GM23248 (cell line): ENCODE measurements at places on chromosomes 2 and 18.

DNA sequence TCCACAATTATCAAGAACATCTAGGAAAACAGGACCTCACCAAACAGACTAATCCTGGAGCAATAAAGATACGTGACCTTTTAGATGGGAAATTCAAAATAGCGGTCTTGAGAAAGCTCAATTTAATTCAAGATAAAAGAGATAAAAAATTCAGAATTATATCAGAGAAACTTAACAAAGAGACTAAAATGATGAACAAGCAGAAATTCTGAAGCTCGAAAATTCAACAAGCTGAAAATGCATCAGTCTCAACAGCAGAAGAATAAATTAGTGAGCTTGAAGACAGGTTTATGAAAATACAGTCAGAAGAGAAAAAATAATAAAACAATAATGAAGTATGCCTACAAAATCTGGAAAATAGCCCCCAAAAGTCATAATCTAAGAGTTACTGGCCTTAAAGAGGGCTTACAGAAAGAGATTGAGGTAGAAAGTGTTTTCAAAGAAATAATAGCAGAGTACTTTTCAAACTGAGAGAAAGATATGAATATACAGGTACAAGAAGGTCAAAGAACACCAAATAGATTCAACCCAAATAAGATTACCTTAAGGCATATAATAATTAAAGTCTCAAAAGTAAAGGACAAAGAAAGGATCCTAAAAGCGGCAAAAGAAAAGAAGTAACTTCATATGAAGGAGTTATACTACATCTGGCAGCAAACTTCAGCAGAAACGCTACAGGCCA, 13.2 kb downstream of the ORC4 start:
- DNase-seq, result no peak
- H3K27me3 ChIP-seq, result no peaks in the 10 kb centered on the region
- no peak overlapping the region for H3K4me3 ChIP-seq
- peaks cover 8% of the 10 kb centered on the region; the same call in 1 of the 2 replicates for H3K36me3 ChIP-seq
- H3K27ac ChIP-seq, result no peak overlapping the region
- no peaks in the 10 kb centered on the region for H3K4me1 ChIP-seq

DNA sequence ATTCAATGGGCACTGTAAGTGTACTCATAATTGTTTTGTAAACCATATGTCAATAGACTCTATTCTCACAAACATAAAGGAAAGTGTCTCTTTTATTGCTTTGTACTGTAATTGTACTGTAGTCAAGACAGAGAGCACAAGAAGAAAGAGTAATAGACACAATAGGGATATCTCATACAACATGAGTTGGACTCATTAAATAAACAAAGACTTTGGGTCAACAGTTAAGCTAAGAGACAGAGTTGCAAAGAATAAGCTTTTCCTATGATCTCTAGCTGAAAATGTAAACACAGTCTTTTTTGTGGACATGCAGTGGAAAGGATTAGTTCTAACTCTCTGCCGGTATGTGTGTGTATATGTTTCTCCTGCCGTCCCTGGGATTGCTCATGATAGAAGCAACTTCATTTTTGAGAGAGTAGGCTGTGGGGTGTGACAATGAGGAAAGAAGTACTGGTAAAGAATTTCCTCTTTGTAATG, 13.9 kb upstream of the KYNU start:
- H3K36me3 ChIP-seq, result no peaks in the 10 kb centered on the region
- peak; percentile 18 for DNase-seq
- H3K4me3 ChIP-seq, result no peak overlapping the region
- H3K27me3 ChIP-seq, result no peaks in the 10 kb centered on the region

DNA sequence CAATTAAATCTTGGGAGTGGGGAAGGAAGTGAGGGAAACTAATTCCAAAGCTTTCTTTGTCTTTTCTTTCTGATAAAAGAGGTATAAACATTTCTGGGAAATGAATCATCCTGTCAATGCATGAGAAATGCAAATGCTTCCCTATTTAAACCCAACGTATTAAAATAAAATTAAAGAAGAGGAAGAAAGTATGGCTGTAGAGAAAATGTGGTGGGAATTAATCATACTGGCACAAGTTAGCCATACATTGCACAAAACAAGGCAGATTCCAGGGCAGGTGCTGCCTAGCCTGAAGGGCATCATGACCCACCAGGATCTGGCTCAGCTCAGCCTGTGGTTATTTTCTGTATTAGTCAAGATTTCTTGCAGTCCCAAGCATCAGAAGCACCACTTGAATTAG, 338.0 kb downstream of the NYAP2 start:
- peak; percentile 46 for DNase-seq
- H3K4me3 ChIP-seq, result no peak overlapping the region
- no peak overlapping the region for H3K27ac ChIP-seq
- H3K4me1 ChIP-seq, result peaks cover 30% of the 10 kb centered on the region
- H3K36me3 ChIP-seq, result no peaks in the 10 kb centered on the region
- no peaks in the 10 kb centered on the region for H3K27me3 ChIP-seq

DNA sequence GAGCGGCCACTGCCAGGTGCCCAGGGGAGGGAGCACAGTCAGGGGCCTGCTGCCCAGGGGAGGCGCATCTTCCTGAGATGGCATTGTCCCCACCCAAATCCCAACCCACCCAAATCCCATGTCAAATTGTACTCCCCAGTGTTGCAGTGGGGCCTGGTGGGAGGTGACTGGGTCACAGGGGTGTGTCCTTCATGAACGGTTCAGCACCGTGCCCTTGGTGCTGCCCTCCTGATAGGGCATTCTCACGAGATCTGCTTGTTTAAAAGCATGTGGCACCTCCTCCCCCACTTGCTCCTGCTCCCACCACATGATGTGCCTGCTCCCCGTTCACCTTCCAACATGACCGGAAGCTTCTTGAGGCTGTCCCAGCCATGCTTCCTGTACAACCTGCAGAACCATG, 27.6 kb downstream of the ANKMY1 start:
- DNase-seq, result no peak
- H3K36me3 ChIP-seq, result peaks cover 10% of the 10 kb centered on the region
- no peaks in the 10 kb centered on the region for H3K4me1 ChIP-seq
- no peaks in the 10 kb centered on the region for H3K27me3 ChIP-seq
- no peak overlapping the region for H3K4me3 ChIP-seq
- H3K27ac ChIP-seq, result no peak overlapping the region

DNA sequence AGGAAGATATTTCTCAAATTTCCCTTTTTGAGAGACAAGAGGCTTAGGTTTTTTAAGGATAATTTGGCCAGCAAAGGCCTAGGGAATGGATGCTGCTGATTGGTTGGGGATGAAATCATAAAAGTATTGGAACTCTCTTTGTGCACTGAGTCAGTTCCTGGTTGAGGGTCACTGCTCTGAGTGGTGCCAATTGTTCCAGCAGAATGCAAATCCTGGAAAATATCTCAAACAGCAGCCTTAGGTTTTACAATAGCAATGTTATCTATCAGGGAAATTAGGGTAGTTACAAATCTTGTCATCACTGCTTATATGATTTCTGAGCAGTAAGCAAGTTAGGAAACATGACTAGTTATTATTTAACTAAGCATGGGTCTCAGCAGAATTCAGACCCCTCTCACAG, 96.2 kb downstream of the RAD51AP2 start:
- no peak overlapping the region for H3K4me3 ChIP-seq
- H3K27me3 ChIP-seq, result no peaks in the 10 kb centered on the region
- H3K36me3 ChIP-seq, result no peaks in the 10 kb centered on the region

DNA sequence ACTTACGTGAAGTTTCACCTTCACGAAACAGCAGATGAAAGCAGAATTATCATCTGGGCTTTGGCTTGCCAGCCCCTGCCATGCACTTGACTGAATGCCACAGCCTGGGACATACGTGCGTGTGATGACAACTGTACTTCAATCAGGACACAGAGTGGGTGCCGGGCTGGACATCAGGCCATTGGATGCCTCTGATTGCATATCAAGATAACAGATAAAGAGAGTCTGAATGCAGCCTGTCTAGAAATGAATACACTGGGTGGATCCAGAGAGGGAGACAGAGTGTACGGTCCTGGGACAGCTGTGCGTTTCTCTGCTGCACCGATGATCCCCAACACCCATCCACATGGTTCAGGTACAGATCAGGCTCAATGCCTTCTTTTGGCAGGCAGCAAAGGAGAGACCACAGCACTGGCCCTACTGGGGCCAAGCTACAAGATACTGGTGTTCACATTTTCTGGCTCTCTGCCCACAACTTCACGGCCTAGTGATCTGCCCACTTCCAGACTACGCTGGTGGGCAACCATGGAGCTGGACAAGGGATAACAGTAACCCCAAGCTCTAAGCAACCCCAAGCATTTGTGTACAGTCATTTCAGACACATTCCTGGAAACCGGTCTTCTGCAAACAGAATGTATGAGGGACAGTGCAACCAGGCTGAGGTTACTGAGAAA, 35.6 kb downstream of the FBLN7 start:
- H3K27ac ChIP-seq, result no peak overlapping the region
- no peak for DNase-seq
- no peaks in the 10 kb centered on the region for H3K27me3 ChIP-seq
- H3K4me3 ChIP-seq, result no peak overlapping the region
- no peaks in the 10 kb centered on the region for H3K36me3 ChIP-seq

GRCh38 chr2:84539729-84540128, 23.4 kb downstream of the DNAH6 start:
- no peak overlapping the region for H3K4me3 ChIP-seq
- H3K36me3 ChIP-seq, result no peaks in the 10 kb centered on the region
- H3K4me1 ChIP-seq, result no peaks in the 10 kb centered on the region
- no peak for DNase-seq
- no peak overlapping the region for H3K27ac ChIP-seq
- H3K27me3 ChIP-seq, result no peaks in the 10 kb centered on the region

DNA sequence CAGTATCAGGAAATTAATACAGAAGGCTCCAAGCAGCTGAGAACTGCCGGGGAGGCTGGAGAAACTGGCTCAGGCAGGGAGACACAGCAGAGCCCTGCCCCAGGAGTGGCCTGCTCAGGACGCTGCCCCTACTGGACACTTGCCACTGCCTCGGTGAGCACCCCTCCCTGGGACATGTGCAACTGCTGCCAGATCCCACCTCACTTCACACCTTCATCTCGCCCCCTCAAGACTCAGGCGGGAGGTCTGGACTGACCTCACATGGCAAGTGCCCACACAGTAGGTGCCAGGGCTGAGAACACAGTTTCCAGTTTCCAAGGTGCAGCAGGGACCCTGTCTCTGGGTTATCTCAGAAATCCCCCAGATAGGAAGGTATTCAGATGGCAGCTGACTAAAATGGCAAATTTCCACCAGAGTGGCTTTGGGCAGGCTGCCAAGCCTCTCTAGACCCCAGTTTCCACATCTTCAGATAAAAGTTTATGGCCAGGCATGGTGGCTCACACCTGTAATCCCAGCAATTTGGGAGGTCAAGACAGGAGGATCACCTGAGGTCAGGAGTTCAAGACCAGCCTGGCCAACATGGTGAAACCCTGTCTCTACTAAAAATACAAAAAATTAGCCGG, 33.7 kb upstream of the LBH start:
- no peaks in the 10 kb centered on the region for H3K36me3 ChIP-seq
- no peak overlapping the region for H3K27ac ChIP-seq
- no peak overlapping the region for H3K4me3 ChIP-seq
- no peak for DNase-seq
- H3K27me3 ChIP-seq, result no peaks in the 10 kb centered on the region
